Cardiac ventricle fibroblast (primary cell): ENCODE measurements at places on chromosomes 6 and 20. TPM values are rescaled to one million over a fixed set of nuclear protein-coding genes. Genes with fewer than 3 reads are reported as not detected.

The BPIFB1 gene
- 0.50 TPM in 1 of 2 replicates, not detected in the other for total RNA-seq

The TCP11 gene
- total RNA-seq = 0.39 TPM in 1 of 2 replicates, not detected in the other

The MTFR2 gene
- total RNA-seq = 0.88 and 1.5 TPM in 2 replicates

The TUBB2B gene
- total RNA-seq = not detected in 2 replicates

The C20orf141 gene
- 1.2 TPM in 1 of 2 replicates, not detected in the other for total RNA-seq

The TFAP2D gene
- not detected in 2 replicates for total RNA-seq

The OOEP gene
- total RNA-seq = not detected in 2 replicates

The CSNK2A1 gene
- 75.5 and 84.6 TPM in 2 replicates for total RNA-seq

The ZC2HC1B gene
- total RNA-seq = 0.31 TPM in 1 of 2 replicates, not detected in the other

The DAAM2 gene
- total RNA-seq = 12.3 and 15.5 TPM in 2 replicates

The ELOVL4 gene
- 2.2 and 2.7 TPM in 2 replicates for total RNA-seq

The SRSF12 gene
- 0.24 and 0.62 TPM in 2 replicates for total RNA-seq

The PROKR2 gene
- total RNA-seq = not detected in 2 replicates

The EPHA7 gene
- 0.05 TPM in 1 of 2 replicates, not detected in the other for total RNA-seq

The CEP57L1 gene
- 13.5 and 15.1 TPM in 2 replicates for total RNA-seq

The SAMD10 gene
- total RNA-seq = not detected in 2 replicates

The SLC22A7 gene
- not detected in 2 replicates for total RNA-seq

The RRAGD gene
- 0.20 and 0.75 TPM in 2 replicates for total RNA-seq

The HSPA12B gene
- 1.1 and 1.3 TPM in 2 replicates for total RNA-seq

The CST3 gene
- total RNA-seq = 3,122 and 3,177 TPM in 2 replicates

The MICB gene
- total RNA-seq = 2.2 and 5.1 TPM in 2 replicates

The RFX6 gene
- total RNA-seq = not detected in 2 replicates

The COL9A3 gene
- total RNA-seq = 46.0 and 51.4 TPM in 2 replicates

The ID4 gene
- total RNA-seq = 7.7 and 8.6 TPM in 2 replicates
